Stimulated activated CD8-positive, alpha-beta memory T cell treated with anti-CD3 and anti-CD28 coated beads, Interleukin-12 subunit alpha, Interleukin-12 subunit beta, amount 100 ng/mL, for 1 hour (primary cell): ENCODE measurements at places on chromosomes 16 and 17.

DNA sequence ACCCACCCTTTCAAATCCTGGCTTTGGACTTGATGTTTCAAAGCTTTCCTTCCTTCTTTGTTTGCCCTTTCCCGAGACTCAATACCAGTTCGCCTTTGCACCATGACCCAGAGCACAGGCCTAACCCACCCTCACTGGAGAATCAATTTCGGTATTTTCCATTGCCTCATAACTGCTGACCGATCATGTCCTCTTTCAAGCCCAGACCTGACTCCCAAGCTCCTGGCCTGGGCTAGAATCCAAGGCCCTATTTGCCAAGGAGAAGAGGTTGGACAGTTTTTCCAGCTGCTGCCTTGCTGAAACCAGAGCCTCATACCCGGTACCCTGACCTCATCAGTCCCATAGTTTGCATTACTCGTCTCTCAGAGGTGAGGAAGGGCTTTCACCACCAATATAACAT lies 35.3 kb upstream of the HELZ start:
- DNase-seq, result no peak

DNA sequence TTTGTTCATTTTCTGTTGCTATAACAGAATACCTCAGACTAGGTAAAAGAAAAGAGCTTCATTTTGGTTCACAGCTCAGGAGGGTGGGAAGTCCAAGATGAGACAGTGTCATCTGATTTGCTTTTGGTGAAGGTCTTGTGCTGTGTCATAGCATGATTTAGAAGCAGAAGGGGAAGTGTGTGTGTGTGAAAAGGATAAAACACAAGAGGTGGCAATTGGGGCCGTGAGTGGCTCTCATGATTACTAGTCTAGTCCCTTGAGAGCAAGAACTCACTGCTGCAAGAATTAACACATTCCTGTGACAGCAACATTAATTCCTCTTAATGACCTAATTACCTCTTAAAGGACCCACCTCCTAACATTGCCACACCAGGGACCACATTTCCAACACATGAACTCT lies 8.3 kb downstream of the SLC35G3 start:
- DNase-seq, result no peak

- no peak for DNase-seq
Measured at GRCh38 chr17:35763767-35764122, 3.1 kb downstream of the C17orf50 start.

GRCh38 chr17:18245038-18245776 lies 13.3 kb downstream of the FLII start:
- DNase-seq, result no peak

- DNase-seq, result no peak
Measured at GRCh38 chr17:75152922-75153779, 1.2 kb downstream of the JPT1 start.

DNA sequence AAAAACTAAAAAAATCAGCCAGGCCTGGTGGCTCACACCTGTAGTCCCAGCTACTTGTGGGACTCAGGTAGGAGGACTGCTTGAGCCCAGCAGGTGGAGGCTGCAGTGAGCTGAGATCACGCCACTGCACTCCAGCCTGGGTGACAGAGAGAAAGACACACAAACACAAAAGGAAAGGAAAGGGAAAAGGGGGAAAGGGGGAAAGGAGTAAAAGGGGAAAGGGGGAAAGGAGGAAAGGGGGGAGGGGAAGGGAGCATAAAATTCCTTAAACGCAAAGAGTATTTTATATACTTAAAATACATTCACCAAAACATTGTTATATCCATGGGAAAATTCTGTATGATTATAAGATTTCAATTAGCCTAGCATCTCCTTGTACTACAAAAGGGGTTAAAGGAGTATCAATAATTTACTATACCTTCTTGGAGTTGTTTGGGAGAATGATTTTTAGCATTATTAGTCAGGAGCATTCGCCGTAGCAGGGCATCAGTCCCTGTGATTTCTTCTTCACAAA lies 17.3 kb upstream of the BRIP1 start:
- no peak for DNase-seq

DNA sequence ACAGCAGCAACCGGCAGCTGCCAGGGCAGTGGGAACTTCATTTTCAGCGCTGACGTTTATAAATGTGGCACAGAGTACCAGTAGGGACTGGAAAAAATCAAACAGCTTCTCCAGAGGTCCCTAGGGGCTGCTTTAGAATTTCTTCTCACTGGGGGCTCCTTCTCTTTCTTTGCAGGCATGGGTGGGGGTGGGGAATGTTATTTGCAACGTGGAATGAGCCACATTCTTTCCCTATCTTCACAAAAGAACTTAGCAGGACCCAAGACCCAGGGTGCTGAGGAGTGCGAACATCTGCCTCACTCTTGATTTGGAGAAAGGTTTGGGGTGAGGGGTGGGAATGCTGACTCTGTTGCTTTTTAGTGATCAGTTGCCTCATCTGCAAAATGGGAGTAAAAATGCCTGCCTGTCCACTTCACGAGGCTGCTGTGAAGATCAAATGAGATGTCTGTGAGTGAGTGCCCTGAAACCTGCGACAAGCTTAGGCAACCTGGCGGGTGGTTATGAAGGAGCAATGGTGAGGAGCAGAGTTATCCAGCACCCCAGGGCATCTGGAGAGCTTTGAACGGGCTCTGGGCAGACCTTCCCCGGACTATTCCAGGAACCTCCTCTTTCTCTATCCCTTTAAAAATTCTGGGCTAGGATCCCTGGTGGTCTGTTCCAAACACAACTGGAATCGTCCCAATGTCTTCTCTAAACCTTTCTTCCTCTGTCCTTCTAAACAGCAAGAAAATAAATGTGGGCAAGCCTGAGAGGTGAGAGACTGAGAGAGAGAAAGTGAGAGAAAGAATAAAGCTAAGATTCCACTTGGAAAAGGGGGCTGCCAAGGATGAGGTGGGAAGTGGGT lies 10.7 kb upstream of the PIPOX start:
- DNase-seq, result no peak

GRCh38 chr16:30738984-30739951 lies 9.0 kb upstream of the PHKG2 start:
- DNase-seq, result no peak

GRCh38 chr17:80760511-80760911 lies 215.9 kb downstream of the RPTOR start:
- DNase-seq, result no peak

DNA sequence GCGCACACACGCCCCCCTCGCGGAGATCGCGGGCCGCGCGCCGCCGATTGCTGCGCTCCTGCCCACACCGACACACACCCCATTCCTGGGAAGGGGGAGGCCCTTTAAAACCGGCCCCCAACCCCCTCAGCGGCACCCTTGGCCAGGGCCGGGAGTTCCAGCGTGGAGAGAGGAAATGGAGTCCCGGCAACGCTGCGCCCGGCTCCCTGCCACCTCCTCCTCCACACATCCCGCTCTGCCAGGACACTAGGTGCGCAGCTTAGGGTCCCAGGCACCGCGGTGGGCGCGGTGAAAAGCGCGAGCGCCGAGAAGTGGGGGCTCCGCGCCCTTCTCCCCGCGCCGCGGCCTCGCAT lies 397 bp downstream of the CDC42EP4 start:
- DNase-seq, result no peak

DNA sequence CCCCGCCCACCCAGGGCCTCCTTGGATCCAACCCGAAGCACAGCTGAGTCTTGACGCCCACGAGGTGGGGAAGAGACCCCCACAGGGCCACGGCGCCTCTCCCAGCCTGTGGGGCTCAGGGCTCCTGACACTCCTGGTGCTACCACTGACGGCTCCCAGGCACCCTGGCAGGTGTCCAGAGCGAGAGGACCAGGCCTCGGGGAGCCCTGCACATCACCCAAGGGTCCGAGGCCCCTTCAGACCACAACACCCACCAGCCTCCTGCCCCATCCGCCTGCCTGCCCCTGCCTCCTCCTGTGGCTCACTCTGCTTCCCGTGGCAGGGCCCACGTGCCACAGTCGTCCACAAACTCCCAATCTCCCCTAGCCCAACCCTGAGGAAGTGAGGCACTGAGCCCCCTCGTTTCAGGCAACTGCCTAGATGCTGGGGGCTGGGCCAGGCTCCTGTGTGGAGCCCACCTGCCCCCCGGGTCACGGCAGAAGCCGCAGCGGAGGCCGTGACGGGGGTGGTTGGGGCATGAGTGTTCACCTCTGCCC lies 28.3 kb upstream of the AATK start:
- no peak for DNase-seq

DNA sequence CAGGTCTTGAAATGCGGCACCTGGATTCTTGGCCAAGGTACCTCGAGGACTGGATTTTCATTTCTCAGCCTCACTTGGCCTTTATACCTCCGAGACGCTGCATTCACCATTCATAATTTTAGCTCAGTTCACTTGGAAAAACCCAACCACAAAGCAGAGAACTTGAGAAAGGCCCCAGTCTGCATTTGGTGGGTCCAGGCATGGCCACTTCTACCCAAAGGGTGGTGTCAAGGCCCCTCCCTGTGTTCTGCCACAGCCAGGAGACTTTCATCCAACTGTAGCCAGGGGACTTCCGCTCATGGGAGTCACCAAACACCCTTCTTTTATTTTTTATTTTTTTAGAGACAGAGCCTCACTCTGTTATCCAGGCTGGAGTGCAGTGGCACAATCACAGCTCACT lies 14.7 kb upstream of the TVP23A start:
- no peak for DNase-seq

DNA sequence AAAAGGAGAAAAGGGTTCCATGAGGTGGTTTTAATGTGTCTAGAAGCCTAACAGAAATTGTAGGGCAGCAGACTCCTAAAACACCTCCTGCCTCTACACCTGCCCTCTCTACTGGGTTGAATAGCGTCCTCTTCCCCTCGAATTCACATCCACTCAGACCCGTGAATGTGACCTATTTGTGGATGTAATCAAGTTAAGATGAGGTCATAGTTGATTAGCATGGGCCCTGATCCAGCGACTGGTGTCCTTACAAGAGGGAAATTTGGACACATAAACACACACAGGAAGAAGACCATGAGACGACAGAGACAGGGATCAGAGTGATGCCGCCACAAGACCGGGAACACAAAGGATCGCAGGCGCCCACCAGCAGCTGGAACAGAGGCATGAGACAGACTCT lies 13.5 kb downstream of the CD300LF start:
- DNase-seq, result no peak

DNA sequence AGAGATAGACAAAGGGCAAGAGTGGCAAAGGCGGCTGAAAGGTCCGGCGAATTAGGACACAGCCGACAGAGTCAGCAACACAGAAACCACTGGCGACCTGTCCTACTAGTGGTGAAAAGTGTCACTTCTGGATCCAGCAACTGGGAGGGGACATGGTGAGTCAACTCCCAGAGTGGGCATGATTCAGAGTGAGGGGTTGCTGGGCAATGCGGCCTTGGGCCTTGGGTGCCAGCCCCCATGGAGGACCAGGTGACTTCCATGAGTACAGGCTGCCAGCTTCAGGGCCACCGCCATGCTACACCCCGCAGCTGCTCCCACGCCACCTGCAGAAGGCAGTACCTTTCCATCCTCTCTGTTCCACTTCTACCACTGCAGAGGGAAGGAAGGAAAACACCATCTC lies 110.6 kb downstream of the ZFHX3 start:
- no peak for DNase-seq

- DNase-seq, result no peak
Measured at GRCh38 chr17:41567317-41567716, 4.5 kb downstream of the KRT9 start.

GRCh38 chr17:73785958-73786743 lies 141.9 kb upstream of the SDK2 start:
- no peak for DNase-seq

DNA sequence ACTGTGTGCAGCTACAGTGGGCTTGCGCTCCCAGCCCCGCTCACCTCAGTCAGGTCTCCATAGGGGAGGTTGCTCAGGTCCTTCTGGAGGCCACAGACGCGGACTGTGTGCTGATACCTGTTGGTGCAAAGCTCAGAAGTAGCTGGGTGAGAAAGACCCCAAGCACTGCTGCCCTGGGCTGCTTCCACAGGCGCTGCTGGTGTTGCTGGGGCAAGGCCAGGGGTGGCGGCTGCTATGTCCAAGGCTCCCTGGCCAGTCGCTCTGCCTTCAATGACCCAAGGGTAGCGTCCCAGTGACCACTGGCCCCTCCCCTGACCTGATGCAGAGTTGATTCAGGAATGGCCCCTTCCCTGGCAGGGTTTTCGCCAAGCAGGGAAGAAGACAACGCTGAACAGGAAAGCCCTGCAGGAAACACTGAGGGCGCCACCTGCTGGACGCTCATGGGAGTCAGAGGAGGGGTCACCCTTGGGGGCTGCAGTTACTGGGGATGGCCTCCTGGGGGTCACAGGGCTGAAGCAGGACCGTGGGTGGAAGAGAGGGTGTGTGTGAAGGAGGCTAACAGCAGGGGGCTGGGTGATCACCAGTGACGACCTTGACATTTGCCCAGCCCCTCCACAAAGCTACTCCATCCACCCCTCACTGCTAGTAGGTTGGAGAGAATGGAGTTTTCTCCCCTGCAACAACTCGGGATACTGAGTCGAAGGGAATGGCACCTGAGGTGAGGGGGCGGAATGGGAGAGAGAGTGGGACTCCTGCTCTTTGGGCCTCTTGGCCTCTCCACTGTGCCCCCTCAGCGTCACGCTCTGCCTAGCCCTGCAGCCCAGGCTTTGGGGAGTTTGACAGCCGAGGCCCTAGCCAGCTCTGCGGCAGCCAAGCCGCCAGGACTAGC lies 38.3 kb downstream of the ABCC12 start:
- DNase-seq, result peak; percentile 4

DNA sequence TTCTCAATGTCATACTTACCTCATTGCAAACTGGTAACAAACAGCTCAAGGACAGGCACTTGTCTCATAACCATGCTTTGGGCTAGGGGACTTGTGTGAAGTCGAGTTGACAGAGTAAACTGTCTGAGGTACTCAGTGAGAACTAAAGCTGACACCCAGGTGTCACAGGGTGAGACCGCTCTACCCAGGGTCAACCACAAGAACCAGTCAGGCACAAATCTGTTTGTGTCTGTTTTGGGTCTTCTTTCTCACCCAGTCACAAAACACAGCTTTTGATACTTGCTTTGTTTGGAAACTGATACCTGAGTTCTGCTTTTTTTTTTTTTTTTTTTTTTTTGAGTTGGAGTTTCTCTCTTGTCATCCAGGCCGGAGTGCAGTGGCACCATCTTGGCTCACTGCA lies 161.1 kb downstream of the STX8 start:
- no peak for DNase-seq

GRCh38 chr17:31400481-31400950 lies 9.0 kb downstream of the RAB11FIP4 start:
- no peak for DNase-seq

GRCh38 chr16:55399911-55400310 lies 75.9 kb downstream of the IRX6 start:
- no peak for DNase-seq

GRCh38 chr17:44105483-44105882 lies 18.0 kb downstream of the HDAC5 start:
- no peak for DNase-seq
